Choroid plexus epithelial cell (primary cell): ENCODE measurements at places on chromosomes 16 and 17.

- DNase-seq = no peak
These were observed 77.5 kb downstream of the GSG1L start for GRCh38 chr16:27985981-27986380.

DNA sequence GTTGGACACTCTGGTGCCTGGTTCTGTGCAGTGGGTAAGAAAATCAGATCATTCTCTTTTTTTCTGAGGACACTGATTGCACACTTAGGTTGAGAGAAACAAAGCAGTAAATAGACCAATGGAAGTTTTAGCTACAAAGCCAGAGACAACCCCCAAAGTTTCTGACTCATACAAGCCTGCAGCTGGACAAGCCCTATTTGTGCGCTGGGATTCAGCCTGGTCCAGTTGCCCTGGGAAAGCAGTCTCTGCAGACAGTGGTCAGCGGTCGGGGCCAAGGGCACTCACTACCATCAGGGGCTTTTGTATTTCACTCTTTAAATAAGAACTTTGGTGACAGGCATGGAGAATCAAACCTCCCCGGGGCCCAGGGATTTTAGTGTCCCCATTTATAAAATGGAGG lies 6.0 kb upstream of the RHBDL3 start:
- peak; percentile 78 for DNase-seq

GRCh38 chr17:75640556-75641119 lies 7.4 kb downstream of the SMIM5 start:
- DNase-seq = no peak

DNA sequence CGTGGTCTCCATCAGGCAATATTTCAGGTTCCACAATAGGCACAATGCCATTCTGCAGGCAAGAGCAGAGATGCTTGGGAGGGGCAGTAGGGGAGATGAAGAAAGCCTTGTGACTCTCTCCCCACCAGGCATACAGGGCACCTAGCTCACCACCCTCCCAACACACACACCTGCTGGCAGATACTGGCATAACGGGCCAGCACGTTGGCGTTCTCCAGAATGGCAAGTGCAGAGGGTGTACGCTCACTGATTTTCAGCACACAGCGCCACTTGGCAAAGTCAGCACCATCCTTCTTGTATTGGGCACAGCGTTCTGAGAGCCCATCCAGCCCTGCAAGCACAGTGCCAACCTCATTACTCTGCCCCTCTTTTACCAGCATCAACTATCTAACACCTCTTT lies 2.2 kb downstream of the ALDOC start:
- DNase-seq = no peak

- peak; percentile 8 for DNase-seq
These were observed 37.2 kb downstream of the CCDC182 start for GRCh38 chr17:57707892-57708291.
